ENCODE measurements at places on chromosomes 5 and 9. TPM values are rescaled to one million over a fixed set of nuclear protein-coding genes. Genes with fewer than 3 reads are reported as not detected.

Gene ARPC5L
- 13.7 TPM for total RNA-seq

Gene SMIM27
- 5.3 TPM for total RNA-seq

Gene PCDHB1
- total RNA-seq, result not detected

Gene ELAVL2
- 0.25 TPM for total RNA-seq

Gene IRX1
- total RNA-seq, result not detected

Gene EQTN
- not detected for total RNA-seq

Gene NIPSNAP3A
- 35.4 TPM for total RNA-seq

All from dermis microvascular lymphatic vessel endothelial cell (primary cell).